Pancreas (tissue), 10 donors: ENCODE measurements at places on chromosomes 1 and 21. TPM values are rescaled to one million over a fixed set of nuclear protein-coding genes. Genes with fewer than 3 reads are reported as not detected.
A peak's percentile ranks its signal among the peaks of the same experiment; 100 is the strongest.

The DNAJC8 gene
- 30.8 TPM for total RNA-seq

The OR2L5 gene
- total RNA-seq: not detected

The S100A1 gene
- 1.9 TPM for total RNA-seq

The CR1 gene
- total RNA-seq: 2.4 TPM

DNA sequence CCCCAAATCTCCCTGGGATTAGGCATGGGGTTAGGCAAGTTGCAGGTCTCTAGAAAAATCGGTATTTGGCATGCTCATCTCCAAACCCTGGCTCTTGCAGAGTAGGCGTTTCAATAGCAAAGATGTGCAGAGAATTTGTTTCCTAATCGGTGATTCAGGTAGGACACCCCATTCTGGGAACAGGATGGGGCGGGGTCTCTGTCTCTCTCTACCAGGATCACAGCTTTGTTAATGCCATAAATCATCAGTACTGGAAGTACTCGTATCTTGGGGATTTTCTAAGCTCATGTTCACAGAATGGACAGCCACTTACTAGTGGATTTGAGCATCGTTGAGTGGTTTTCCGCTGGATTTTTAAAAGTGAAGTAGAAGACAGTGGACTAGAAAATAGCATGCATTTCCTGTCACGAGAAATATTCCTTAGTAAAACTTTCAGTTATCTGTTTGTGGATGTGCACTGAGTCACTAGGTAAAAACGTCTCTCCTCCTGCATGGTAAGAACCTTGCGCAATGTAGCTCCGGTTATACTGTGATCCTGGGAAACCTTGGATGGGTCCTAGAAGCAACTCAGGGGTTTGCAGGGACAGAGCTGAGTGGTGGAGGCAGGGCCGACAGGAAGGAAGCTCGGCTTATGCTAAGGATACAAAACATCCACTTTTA lies 5.1 kb downstream of the TMEM51 start:
- H3K27me3 ChIP-seq: no peaks in the 10 kb centered on the region
- no peaks in the 10 kb centered on the region for H3K36me3 ChIP-seq
- peak overlapping the region; percentile 1 for H3K27ac ChIP-seq
- no peak overlapping the region for H3K4me3 ChIP-seq

GRCh38 chr1:232594768-232595698 lies 34.9 kb downstream of the SIPA1L2 start:
- no peak overlapping the region for H3K4me3 ChIP-seq
- H3K27ac ChIP-seq: no peak overlapping the region
- no peaks in the 10 kb centered on the region for H3K36me3 ChIP-seq
- no peak for DNase-seq
- no peaks in the 10 kb centered on the region for H3K4me1 ChIP-seq

GRCh38 chr1:49102752-49103151 lies 326.1 kb upstream of the BEND5 start:
- H3K36me3 ChIP-seq: no peaks in the 10 kb centered on the region
- no peaks in the 10 kb centered on the region for H3K27me3 ChIP-seq
- no peak overlapping the region for H3K4me3 ChIP-seq
- H3K27ac ChIP-seq: no peak overlapping the region

- no peak overlapping the region for H3K27ac ChIP-seq
- H3K4me3 ChIP-seq: no peak overlapping the region
- peak; percentile 11 for DNase-seq
- no peaks in the 10 kb centered on the region for H3K27me3 ChIP-seq
- H3K4me1 ChIP-seq: peaks cover 9% of the 10 kb centered on the region
- peaks cover 67% of the 10 kb centered on the region for H3K36me3 ChIP-seq
Observed at GRCh38 chr1:156480016-156480370, 20.6 kb downstream of the MEF2D start.

- no peaks in the 10 kb centered on the region for H3K4me1 ChIP-seq
- DNase-seq: no peak
- H3K27me3 ChIP-seq: no peaks in the 10 kb centered on the region
- H3K27ac ChIP-seq: no peak overlapping the region
Observed at GRCh38 chr1:64866689-64867088, 99.7 kb downstream of the JAK1 start.

- H3K36me3 ChIP-seq: no peaks in the 10 kb centered on the region
- H3K4me1 ChIP-seq: peaks cover 7% of the 10 kb centered on the region
- no peak overlapping the region for H3K4me3 ChIP-seq
Observed at GRCh38 chr1:1304331-1305299, 3.1 kb downstream of the ACAP3 start.

- H3K4me1 ChIP-seq: no peaks in the 10 kb centered on the region
- no peaks in the 10 kb centered on the region for H3K27me3 ChIP-seq
- no peaks in the 10 kb centered on the region for H3K36me3 ChIP-seq
- no peak for DNase-seq
- no peak overlapping the region for H3K4me3 ChIP-seq
- H3K27ac ChIP-seq: no peak overlapping the region
Observed at GRCh38 chr1:107286125-107286524, 145.3 kb downstream of the NTNG1 start.

- no peak overlapping the region for H3K27ac ChIP-seq
- no peaks in the 10 kb centered on the region for H3K36me3 ChIP-seq
- no peak for DNase-seq
- H3K4me3 ChIP-seq: no peak overlapping the region
Observed at GRCh38 chr21:43374228-43374885, 52.6 kb downstream of the SIK1 start.

- no peak overlapping the region for H3K4me3 ChIP-seq
- H3K4me1 ChIP-seq: no peaks in the 10 kb centered on the region
- no peak overlapping the region for H3K27ac ChIP-seq
- no peaks in the 10 kb centered on the region for H3K27me3 ChIP-seq
- no peaks in the 10 kb centered on the region for H3K36me3 ChIP-seq
Observed at GRCh38 chr1:247228133-247228532, 27.7 kb upstream of the VN1R5 start.
